ENCODE measurements at places on chromosomes 11 and 22.

- DNase-seq, result no peak
These were observed 1.8 kb upstream of the FIBIN start for GRCh38 chr11:26992031-26992541.

GRCh38 chr11:76280151-76280881, 74.0 kb upstream of the WNT11 start:
- DNase-seq, result no peak

GRCh38 chr11:116421529-116422185, 351.1 kb downstream of the BUD13 start:
- DNase-seq, result no peak

DNA sequence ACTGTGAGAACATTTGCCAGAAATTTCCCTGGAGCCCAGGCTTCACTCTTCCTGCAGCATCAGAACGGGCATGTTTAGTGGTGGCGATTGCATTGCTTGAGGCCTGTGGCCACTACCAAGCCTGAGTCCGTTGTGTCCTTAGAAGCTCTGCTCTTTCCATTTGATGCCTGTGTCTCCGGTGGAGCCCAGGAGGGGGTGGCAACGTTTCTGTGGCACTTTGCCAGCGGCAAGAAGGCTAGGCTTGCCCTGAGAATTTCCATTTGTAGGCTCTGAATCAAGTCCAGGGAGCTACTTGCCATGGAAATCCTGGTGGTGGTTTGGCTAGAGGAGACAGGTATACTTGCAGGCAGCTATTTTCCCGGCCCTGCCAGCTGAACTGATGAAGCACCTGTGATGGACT, 47.1 kb downstream of the ADAMTS8 start:
- DNase-seq, result no peak

DNA sequence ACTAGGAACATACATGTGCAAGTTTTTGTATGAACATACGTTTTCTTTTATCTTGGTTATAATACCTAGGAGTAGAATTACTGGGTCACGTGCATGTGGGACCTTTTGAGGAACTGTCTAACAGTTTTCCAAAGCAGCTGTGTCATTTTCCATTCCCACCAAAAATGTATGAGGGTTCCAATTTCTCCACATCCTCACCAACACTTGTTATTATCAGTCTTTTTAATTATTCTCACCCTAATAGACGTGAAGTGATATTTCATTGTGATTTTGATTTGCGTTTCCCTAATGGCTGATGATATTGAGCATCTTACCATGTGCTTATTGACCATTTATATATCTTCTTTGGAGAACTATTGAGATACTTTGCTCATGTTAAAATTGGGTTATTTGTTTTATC, 162.1 kb downstream of the CHST1 start:
- DNase-seq, result no peak

GRCh38 chr11:19258641-19259230, 18.0 kb upstream of the E2F8 start:
- DNase-seq, result no peak

DNA sequence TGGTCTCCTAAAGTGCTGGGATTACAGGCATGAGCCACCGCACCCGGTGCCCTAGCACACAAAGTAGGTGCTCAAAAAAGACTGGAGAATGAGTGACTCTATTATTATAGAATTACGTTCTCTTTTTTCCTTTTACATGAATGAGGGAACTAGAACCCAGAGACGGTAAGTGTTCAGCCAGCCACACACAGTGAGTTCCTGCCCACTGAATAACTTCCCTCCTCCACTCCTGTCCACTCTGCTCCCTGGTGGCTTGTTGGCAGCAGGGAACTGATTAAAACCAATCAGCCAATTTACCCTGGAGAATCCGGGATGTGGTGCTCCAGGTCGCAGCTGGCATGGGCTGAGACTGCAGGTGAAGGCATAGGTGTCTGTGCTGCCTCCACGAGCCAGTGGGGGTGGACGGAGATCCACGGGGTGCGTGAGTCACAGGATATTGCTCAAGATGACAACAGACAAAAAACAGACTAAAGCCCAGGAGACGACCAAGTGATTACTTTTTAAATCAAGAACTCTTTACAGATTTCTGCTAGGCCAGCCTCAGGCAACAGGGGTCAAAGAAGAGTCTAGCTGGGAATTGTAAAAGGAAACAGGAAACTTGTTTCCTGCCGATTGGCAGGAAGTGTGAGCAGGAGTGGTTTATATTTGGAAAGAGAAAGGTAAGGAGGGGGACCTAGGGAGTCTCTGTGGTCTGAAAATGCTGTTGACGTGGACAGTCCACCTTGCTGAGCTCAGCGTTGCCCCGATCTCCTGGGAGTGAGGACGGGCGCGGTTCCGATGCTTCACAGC, 95.2 kb upstream of the TP53I11 start:
- DNase-seq, result peak; percentile 29

- DNase-seq, result no peak
These were observed 46.9 kb downstream of the PAX6 start for GRCh38 chr11:31764261-31764660.

- no peak for DNase-seq
These were observed 220.9 kb downstream of the PGR start for GRCh38 chr11:100908746-100909145.

DNA sequence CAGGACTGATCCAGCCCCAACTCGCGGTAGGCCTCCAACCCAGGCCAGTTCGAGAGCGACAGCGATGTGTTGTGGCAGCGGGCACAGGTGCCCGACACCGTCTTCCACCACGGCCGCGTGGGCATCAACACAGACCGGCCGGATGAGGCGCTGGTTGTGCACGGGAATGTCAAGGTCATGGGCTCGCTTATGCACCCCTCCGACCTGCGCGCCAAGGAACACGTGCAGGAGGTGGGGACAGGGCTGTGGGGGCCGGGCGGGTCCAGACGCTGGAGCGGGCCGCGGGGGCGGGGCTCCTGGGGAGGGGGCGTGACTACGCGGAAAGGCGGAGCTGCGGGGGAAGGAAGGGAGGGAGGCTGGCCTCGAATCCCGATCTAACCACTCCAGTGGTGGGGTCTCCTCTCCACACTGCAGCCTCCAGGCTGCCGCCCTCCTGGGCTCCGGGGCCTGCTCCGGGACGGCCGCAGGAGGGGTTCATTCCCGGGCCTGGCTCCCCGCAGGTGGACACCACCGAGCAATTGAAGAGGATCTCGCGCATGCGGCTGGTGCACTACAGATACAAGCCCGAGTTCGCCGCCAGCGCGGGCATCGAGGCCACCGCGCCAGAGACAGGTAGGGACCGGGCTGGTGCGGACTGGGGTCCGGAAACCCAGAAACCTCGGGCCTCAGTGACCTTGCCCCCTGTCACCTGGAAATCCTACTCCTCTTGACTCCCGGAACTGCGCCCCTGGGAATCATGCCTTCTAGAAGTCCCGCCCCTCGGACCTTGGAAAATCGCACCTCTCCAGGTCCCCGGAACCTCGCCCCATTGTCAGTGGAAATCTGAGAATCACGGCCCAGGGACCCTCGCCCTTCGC, 14.9 kb downstream of the TMEM258 start:
- DNase-seq, result peak; percentile 22

- no peak for DNase-seq
These were observed 129.5 kb downstream of the FAM76B start for GRCh38 chr11:95660038-95660437.

DNA sequence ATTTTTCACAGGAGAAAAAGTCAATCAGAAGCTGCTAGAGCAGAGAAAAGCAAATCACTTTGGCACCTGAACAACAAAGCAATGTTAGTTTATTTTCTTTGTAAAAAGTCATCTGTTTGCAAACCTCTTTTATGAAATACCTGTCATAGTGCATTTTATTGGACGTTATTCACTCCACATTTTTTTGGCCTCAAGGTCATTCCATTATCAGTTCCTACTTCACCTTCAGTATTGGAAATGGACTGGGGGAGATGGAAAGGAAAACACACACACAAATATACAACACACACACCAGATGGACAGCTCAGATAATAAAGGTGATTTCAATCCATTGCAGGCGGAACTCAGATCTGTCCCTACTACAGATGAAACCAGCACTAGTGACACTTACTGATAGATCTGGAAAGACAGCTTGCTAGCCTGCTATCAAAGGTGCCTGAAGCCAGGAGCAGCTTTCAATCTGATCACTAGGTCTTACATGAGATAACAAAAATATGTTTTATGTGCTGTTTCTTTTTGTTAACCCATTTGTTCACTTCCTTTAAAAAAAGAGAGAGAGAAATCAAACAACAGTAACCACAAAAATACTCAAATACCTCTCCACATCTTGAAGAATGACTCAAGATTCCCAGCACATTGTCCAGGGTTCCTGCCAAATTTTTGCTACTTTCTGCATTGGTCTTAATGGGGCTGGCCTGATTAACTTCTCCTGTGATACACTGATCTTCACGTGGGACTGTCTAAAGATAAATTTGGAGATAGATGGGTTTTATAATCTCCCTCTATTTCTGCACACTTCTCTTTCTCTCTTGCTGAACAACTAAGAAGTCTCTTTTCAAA, 844.3 kb upstream of the TENM4 start:
- no peak for DNase-seq

- DNase-seq, result no peak
These were observed 64.3 kb downstream of the ETS1 start for GRCh38 chr11:128522943-128523518.

DNA sequence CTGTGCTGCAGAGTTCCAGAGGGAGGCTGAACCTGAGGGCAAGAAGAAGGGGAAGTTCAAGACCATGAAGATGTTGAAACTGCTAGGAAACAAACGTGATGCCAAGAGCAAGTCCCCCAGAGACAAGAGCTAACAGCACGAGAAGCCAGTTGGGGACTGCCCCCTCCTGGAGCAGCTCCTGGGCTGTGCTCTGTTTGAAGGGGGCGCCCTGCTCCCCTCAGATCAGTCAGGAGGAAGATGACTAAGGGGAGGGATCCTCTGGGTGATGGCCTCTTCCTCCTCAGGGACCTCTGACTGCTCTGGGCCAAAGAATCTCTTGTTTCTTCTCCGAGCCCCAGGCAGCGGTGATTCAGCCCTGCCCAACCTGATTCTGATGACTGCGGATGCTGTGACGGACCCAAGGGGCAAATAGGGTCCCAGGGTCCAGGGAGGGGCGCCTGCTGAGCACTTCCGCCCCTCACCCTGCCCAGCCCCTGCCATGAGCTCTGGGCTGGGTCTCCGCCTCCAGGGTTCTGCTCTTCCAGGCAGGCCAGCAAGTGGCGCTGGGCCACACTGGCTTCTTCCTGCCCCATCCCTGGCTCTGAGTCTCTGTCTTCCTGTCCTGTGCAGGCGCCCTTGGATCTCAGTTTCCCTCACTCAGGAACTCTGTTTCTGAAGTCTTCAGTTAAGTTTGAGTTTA, 12.6 kb downstream of the C22orf23 start:
- no peak for DNase-seq

GRCh38 chr22:27903805-27904473, 15.1 kb downstream of the PITPNB start:
- no peak for DNase-seq

DNA sequence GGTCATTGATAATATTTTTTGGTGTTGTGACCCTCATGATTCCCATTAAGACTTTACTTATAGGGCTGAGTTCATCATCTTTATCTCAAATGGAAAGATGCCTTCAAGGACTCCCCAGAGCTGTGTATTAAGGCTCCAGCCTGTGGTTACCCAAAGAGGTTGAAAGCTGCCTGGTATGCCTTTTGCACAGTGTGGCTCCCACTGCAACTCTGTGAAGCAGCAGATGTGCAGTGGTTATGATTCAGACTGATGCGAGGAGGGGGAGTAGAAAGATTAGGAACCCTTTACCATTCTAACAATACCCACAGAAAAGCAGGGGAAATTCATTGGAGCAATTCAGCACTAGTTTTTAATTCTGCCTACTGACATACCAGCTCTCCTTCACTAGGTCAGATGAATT, 560.0 kb downstream of the INSC start:
- DNase-seq, result no peak

- no peak for DNase-seq
These were observed 3.6 kb downstream of the CD44 start for GRCh38 chr11:35142481-35143075.

GRCh38 chr11:61833471-61833870, 5.4 kb downstream of the FADS2 start:
- DNase-seq, result no peak

- no peak for DNase-seq
These were observed 39.7 kb upstream of the GLYAT start for GRCh38 chr11:58771458-58771855.

DNA sequence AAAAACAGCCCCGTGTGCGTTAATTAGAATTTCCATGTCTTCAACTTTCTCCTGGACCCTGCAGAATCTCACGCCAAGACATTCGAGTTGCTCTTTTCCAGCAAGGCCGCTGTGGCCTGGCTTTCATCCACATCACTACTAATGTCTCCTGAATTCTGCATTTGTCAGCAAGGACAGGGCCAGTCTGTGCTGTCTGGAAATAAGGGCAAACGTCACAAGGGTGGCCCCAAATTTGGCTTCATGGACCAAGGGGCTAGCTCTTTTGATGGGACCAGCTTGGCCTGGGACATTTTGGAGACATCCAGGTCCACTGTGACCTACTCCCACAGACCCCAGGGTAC, 33.4 kb downstream of the KCNQ1OT1 start:
- DNase-seq, result no peak

DNA sequence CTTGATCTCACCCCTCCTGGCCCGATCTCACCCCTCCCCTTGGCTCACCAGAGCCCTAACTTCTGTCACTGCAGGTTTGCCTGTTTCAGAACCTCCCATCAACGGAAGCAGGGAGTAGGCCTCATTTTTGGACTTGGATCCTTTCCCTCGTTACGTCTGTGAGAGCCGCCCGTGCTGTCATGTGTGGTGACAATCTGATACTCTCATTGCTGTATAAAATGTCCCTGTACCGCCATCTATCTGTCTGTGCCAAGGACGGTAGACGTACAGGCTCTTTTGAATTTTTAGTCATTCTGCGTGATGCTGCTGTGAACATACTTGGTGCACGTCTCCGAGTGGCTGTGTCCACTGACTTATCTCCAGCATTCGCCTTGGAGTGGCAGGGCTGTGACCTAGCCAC, 1163.1 kb downstream of the BRD1 start:
- DNase-seq, result no peak

DNA sequence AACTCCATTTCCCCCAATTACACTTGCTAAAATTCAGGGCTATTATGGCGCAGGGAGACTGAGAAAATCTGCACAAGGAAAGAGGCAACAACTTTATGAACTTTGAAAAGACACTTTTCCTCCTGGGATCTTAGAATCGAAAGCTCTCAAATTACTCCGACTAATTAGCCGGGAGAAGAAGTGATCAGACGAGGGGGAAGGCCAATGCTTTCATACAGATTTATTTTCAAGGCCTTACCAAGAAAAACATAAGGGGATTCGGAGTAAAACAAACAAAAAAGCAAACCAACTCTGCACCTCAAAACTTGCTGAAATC, 1.6 kb downstream of the PAX6 start:
- no peak for DNase-seq

GRCh38 chr22:42297778-42298177, 27.3 kb upstream of the TCF20 start:
- DNase-seq, result no peak

DNA sequence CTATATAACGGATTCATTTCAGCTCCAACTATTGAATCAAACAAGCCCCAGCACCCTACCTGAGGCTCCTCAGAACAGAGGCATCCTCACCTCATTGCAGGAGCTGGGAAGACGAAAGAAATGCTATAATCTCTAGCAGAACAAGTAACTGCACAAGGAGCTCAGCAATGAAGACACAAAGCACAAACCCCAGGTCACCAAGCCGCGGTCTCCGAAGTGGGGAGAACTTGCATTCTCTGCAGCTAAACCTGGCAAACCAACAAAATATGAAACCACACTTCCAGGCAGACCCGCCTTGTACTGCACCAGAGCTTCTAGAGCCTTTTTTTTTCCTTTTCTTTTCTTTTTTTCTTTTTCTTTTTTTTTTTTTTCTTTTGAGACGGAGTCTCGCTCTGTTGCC, 21.8 kb upstream of the CD5 start:
- DNase-seq, result no peak

- DNase-seq, result no peak
These were observed 21.6 kb upstream of the TEF start for GRCh38 chr22:41360126-41360525.
